ENCODE measurements at places on chromosomes 4 and X.

GRCh38 chrX:136021160-136021559 is 35.9 kb downstream of the SLC9A6 start:
- DNase-seq, result no peak

- DNase-seq, result peak; percentile 11
Observed at GRCh38 chrX:32483534-32484136, 727.7 kb downstream of the DMD start.

- DNase-seq, result no peak
Observed at GRCh38 chr4:155762334-155762733, 3.5 kb downstream of the GUCY1B1 start.

DNA sequence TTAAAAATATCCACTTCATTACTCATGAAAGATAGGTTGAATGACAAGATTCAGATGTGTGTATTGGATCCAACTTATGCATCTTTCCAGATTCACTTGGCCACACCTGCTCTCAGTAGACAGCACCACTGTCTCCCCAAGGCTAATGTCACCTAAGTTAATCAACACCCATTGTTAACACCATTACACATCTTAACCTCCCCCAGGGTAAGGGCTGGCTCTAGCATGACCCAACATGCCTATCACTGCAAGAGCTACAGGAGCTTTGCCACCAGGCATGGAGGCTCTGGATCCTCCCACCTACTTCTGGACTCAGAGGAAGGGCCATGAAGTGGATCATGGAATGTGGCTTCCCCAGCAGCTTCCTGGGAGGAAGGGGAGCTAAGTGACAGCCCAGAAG is 32.8 kb upstream of the LSM6 start:
- no peak for DNase-seq

DNA sequence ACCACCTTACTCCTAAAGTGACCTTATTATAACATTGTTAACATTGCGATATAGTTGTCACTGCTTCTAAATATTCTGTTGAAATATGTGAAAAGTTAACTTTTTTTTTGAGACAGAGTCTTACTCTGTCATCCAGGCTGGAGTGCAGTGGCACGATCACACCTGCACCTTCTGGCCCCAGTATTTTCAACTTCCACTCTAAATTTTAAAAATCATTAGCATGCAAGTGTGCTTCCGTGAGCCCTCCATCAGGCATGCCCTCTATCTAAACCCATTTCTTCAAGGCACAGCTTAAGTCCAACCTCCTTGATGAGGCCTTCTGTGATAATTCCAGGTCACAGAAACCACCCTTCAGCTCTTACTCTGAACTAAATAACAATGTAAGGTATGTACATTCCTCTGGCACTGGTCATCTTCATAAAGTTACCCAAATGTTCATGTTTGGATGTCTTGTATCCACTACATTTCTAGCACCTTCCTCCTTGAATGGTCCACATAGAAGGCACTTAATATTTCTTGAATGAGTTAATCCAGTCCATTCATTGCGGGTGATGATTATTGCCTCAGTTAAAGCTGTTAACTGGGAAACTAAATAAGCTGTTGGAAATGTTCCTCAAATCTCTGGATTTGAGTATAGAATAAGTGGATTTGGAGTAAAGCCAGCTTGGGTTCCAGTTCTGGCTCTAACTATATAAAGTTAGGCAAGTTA is 38.6 kb upstream of the TMEM131L start:
- no peak for DNase-seq

DNA sequence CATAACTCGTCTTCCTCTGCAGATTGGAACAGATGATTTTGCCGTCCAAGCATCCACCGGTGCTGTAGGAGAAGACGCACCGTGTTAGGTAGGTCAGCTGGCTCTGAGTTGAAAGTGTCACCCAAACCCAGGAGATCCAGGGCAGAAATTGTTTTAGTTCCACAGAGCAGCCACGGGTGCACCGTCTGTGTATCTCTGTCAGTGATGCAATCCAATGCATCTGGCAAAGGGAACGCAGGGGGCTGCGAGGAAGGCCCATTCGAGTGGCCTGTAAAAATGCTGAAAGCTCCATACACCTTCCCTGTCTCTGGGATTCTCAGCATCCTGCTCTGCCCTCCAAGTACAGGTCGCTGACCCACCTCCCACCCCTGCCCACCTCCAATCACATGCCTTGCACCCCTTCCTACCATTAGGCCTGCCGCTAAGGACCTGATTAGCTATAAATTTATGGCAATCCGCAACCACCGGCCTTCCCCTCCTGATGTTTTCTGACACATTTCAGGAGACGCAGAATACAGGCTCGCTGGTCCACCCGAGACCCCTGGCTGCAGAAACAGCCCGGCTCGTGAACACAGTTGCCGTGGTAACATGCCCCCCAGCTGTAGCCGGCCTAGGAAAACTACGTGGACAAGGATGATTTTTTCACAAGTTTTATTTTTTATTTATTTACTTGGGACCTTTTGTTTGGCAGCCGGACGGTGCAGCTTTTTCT is 39.7 kb upstream of the SHOX start:
- no peak for DNase-seq

GRCh38 chrX:133054761-133055405 is 42.0 kb downstream of the USP26 start:
- DNase-seq, result no peak

- DNase-seq, result no peak
Observed at GRCh38 chr4:115720611-115721010, 607.2 kb upstream of the NDST4 start.

DNA sequence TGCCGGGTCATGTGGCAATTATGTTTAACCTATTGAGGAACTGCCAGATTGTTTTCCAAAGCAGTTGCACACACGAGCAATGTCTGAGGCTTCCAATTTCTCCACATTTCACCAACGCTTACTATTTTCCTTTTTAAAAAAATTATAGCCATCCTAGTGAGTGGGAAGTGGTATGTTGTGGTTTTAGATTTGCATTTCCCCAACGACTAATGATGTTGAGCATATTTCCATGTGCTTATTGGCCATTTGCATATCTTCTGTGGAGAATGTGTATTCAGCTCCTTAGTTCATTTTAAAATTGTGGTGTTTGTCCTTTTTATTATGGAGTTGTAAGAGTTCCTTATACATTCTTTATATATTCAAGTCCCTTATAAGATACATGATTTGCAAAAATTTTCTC is 60.2 kb downstream of the MTMR1 start:
- no peak for DNase-seq

- DNase-seq, result no peak
Observed at GRCh38 chr4:46890056-46890455, 19.0 kb downstream of the COX7B2 start.

DNA sequence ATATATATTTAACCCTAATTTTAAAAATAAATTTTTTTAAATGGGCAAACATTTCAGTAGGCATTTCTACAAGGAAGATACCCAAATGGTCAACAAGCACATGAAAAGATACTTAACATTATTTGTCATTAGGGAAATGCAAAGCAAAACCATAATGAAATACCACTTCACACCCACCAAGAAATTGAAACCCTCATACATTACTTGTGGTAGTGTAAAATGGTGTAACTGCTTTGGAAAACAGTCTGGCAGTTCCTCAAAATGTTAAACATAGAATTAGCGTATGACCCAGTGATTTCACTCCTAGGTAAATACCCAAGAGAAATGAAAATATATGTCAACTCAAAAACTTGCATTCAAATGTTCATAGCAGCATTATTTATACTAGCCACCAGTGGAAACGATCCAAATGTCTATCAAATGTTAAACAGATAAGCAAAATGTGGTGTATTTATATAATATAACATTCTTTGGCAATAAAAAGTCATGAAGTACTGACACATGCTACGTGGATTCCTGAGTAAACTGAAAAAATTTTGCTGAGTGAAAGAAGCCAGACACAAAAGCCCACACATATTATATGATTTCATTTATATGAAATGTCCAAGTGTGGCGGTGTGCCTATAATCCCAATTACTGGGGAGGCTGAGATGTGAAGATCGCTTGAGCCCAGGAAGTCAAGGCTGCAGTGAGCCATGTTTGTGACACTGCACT is 16.6 kb downstream of the TRIM2 start:
- DNase-seq, result no peak

- no peak for DNase-seq
Observed at GRCh38 chrX:19839770-19840254, 47.6 kb downstream of the SH3KBP1 start.

DNA sequence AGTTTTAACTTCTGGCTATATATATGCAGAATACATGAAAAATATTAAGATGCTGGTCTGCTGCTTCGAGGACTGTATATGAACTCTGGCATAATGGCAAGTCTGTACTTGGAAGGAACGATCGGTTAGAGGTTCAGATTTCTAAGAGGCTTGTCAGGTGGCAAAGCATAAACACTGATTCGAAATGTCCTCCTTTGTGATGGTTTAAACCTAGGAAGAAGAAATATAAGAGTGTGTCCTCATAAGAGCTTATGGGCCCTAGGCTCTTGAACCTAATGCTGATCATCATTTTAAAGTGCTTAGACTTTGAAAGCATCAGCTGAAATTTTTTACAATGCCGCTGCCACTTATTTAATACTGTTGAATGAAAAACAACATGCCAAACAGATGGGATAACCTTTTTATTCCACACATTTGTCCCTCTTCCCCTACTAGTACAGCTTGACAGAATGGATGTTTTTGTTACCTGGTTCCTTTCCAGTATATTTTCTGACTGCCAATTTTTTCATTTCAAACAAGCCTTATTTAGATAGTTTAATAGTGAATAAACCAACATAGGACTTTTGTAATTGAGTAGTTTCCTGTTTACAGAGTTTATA is 8.8 kb downstream of the SPRY1 start:
- DNase-seq, result no peak

GRCh38 chrX:38277802-38278201 is 49.5 kb downstream of the RPGR start:
- DNase-seq, result no peak

- no peak for DNase-seq
Observed at GRCh38 chr4:137676357-137676998, 144.2 kb upstream of the PCDH18 start.

DNA sequence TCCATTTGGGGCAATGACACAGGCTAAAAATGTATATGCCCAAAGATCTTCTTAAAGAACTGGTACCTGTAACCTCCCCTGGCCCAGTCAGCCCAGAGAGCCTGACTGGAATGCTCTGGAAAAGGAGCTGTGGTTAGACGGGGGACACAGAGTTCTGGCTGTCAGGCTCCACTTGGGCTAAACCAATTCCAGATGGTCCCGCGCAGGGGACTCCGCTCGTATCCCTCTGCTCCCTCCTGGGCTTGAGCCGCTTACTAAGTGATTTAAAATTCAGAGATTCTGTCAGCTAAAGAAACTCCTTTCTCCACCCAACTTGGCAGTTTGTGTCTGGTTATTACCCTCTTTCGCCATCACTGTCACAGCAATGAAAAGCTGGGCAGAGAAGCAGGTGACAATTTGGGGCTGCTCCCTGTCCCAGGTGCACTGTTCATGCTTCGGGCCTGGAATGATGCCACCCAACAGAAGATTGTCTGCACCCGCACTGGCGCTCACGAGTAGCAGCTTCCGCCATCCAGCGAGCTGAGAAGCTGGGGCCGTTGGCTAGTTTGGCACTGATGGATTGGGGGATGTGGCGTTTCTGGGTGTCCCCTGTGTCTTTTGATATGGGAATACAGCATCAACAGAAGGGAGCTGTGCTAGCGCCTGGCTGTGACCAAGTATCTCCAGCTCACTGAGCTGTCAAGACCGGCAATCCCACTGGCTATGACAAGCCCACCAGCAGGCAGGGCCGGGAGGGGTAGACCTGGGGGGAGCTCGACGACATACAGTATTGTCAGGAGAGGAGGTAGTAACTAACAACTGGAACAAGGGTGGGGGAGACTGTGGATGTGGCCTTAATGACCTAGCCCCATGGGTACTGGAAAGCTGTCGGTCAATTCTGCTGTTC is 6.7 kb upstream of the IRAK1 start:
- no peak for DNase-seq

DNA sequence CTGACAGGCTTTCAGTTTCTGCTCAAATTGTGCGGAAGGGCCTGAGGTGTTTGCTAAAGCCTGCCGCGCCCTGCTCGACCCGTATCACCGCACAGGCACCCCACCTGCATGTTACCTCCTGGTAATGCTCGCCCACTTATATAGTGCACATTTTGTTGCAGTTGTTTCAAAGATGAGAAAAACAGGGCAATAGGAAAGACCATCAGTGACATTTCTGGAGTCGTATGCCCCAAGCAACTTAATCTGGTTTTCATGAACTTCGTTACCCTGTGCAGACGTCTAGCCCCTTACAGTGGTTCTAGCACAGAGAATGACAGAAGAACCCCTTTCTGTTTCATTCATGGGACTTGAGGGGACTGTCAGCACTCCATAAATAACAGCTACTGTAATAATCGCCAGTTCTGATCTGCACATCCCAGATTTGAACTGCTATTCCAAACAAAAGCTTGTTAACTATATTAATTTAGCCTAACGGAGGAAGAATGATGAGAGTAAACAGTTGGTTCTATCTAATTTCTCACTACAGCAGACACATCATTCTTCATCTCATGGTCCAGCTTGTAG is 940 bp upstream of the DCTD start:
- DNase-seq, result no peak

GRCh38 chr4:165838575-165838974 is 34.5 kb upstream of the TLL1 start:
- DNase-seq, result no peak

DNA sequence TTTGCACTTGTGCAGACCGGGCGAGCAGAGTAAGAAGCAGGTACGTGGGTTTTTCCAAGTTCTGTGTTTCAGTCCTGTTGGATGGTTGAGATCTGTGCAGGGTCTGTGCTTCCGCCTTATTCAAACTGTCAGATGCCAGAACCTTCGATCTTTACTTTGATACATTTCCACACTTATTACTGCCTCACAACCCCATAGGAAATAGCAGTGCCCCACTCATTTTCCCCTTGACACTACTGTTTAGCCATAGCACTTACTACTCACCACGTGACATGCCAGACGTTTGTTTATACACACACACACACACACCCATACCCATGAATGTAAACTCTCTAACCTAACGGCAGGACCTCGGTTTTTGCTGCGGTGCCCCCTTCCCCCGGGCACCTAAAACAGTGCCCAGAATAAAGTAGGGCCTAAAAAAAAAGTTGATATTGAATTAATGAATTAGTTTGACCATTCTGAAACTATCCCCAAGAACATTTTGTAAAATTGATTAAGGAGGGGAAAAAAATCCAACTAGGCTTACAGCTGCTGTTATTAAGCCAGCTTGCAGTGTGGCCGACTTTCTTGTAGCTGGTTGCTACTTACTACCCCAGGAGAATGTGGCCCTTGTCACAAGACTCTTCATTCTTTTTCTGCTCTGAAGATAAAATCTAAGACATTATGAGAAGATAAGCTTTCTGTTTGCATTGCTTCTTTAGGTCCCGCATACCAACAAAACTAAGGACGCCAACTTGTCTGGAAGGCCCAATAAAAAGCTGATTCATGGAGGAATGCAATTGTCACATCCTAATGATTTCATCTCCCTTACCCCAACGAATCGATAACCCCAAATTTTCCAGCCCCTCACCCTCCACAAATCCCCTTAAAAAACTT is 704 bp upstream of the SEPSECS start:
- peak; percentile 25 for DNase-seq

GRCh38 chr4:2486981-2487380 is 18.1 kb downstream of the RNF4 start:
- DNase-seq, result no peak

DNA sequence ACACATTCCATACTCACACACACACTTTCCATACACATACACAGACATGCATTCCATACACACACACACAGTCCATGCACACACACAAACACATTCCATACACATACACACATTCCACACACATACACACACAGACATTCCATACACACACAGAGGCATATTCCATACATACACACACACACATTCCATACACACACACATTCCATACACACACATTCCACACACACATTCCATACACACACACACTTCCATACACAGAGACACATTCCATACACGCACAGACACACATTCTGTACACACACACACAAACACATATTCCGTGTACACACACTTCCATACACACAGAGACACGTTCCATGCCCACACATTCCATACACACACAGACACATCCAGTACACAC is 14.8 kb downstream of the LINC00632 start:
- DNase-seq, result no peak

Data from SK-N-SH (cell line).